ENCODE measurements at places on chromosomes 1 and 21. TPM values are rescaled to one million over a fixed set of nuclear protein-coding genes. Genes with fewer than 3 reads are reported as not detected.

DNA sequence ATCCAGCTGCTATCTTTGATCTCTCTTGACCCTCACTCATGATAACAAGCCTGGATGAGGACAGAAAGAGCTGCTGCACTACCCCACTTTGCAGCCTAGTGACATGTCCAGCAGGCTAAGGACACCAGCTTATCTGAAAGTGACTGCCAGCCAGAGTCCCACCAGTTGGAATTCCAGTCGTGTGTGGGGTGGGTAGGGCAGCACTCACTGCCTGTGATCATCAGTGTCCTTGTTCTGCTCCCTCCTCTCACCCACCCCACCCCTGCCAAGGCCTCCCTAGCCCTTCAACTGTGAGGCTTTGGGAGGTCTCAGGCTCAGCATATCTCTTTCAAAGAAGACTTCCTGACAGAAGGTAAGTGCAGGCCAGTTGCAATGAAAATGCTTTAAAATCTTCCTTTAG lies 15.5 kb upstream of the NMNAT2 start:
- DNase-seq: no peak

DNA sequence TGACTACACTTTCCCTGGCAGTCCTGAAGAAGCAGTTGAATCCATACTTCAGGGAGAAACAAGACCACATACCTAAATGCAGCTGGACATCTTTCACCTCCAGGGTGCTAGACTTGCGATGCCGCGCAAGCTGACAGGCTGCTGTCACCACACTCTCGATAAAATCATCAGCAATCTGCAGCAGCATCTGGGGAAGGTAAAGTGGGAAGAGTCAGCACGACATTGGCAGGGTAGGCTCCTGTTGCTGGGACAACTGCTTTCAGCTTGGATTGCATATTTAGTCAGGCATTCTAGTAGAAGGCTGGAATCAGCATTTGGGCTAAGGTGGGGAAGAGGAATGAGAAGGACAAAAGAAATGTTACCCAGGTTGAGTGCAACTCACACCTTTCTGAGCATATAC lies 21.1 kb downstream of the RAB42 start:
- DNase-seq: no peak

DNA sequence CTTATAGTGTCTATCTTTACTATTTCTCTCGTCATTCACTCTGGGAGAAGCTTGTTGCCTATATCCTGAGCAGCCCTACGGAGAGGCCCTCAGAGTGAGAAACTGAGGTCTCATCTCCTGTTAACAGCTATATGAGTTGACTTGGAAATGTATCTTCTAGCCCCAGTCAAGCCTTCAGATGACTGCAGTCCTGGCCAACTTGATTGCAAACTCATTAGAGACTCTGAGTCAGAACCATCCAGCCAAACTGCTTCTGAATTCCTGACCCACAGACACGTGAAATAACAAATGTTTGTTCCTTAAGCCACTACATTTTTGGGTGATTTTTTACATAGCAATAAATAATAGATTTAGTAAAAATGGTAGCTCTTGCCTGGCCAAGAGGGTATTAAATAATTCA lies 3.9 kb upstream of the ZBED6 start:
- no peak for DNase-seq

Gene LCE1A
- total RNA-seq: not detected

GRCh38 chr1:99315305-99315704 lies 51.0 kb downstream of the PLPPR4 start:
- no peak for DNase-seq

Gene OR6N1
- total RNA-seq: not detected

GRCh38 chr1:39509360-39510009 lies 18.0 kb downstream of the BMP8A start:
- DNase-seq: no peak

GRCh38 chr1:233647073-233647472 lies 33.2 kb downstream of the KCNK1 start:
- no peak for DNase-seq

GRCh38 chr1:152917794-152918193 lies 9.4 kb downstream of the IVL start:
- no peak for DNase-seq

- DNase-seq: no peak
Measured at GRCh38 chr1:39187275-39188046, 17.0 kb upstream of the MACF1 start.

Gene CLCNKB
- 1.6 TPM for total RNA-seq

GRCh38 chr1:53949023-53949990 lies 3.2 kb downstream of the LRRC42 start:
- no peak for DNase-seq

Gene LRRC53
- total RNA-seq: not detected

DNA sequence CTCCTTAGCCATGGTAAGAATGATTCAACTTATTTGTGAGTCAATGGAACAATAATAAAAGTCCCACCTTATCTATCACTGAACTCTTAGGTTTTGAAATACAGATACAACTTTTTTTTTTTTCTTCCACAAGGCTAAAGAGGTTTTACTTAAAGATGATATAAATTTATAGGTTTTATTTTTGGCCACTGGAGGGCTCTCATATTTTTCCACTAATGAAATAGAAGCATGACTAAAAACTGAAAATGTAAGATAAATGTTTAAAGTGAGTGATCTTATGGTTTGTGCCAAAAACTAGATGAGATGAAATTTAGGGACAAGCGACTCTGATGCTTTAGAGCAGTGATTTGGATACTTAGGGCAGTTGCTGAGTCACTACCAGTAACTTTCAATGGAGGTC lies 499.0 kb downstream of the NUF2 start:
- no peak for DNase-seq
